Stimulated activated naive CD4-positive, alpha-beta T cell (primary cell): ENCODE measurements at places on chromosomes 11 and 22.

GRCh38 chr11:45771566-45772448 is 33.1 kb upstream of the SLC35C1 start:
- DNase-seq: peak; percentile 76

DNA sequence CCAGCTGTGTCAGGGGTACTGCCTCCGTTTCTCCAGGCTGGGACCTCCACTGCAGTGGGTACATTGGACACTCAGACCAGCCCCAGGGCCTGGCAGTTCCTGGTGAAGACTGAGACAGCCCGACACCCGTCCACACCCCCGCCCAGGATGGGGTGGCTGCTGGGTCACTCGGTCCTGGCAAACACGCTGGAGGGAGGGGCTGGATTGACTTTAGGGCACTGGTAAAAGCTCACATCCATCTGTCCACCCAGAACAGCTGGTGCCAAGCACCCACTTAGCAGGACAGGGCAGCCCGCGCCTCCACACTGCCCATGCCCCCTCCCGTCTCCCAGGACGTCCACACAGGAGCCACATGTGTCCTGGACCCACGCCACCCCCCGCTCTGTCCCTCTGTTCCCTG is 10.7 kb upstream of the TBX1 start:
- no peak for DNase-seq

- no peak for DNase-seq
Observed at GRCh38 chr11:85749287-85749834, 61.6 kb downstream of the SYTL2 start.

DNA sequence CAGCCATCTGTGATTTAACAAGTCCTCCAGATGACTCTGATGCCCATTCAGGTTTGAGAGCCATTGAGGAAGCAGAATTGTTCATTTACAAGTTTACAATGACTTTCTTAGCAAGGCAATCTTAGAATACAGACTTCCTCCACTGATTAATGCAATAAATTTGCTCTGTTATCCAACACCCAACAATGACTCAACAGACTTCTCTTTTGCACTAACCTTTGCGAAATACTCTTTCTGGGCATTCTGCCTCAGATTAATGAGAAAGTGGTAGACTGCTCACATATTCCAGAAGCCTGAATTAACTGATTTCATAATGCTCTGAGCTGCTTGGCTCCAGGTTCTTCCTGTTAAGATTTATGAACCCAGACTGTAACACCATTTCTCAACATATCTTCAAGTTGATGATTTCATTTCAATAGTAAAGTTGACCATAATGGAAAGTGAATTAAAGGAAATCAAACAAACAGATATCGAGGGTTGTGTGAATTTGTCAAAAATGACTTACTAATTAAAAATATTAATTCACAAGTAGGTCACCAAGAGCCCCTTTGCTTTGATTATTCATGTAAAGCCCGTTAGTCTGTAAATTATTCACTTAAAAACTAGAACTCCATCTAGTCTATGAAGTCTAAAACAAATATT is 70.5 kb upstream of the BLID start:
- no peak for DNase-seq

DNA sequence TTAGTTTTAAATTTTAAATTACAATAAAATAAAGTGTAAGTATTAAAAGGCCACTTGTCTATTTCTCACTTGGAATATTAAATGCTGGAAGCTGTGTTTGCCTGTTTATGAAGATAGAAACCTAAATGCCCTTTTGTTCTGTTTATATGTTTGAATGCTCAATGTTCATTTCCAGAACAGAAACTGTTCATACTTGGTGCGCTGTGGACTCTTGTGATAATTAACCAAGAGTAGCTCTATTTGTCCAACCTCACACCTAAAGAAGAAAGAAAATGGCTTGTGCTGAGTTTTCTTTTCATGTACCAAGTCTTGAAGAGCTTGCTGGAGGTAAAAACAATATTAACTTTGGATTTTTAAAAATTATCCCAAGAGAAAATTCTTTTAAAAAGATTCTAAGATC is 5.7 kb downstream of the C11orf54 start:
- no peak for DNase-seq

- no peak for DNase-seq
Observed at GRCh38 chr22:37501610-37502341, 15.6 kb upstream of the MFNG start.

- DNase-seq: no peak
Observed at GRCh38 chr11:123536690-123537437, 106.8 kb downstream of the GRAMD1B start.

GRCh38 chr22:20223421-20224255 is 44.5 kb downstream of the RTN4R start:
- no peak for DNase-seq

DNA sequence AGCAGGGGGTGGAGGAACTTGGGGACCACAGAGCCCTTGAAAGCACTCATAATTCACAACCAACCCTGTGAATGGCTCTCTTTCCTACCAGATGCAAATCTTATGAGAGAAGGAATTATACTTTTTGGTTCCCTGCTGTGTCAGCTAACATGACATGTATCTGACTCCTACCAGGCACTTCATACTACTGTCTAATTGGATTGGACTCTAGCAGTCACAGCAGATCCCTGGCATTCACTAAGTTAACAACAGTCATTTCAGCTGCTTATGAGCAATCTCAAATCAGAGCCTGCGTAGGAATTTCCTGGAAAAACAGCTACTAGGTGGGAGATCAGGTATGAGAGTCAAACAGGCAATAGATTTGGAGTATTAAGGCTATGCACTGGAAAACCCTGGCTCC is 11.1 kb upstream of the ENDOD1 start:
- DNase-seq: no peak

DNA sequence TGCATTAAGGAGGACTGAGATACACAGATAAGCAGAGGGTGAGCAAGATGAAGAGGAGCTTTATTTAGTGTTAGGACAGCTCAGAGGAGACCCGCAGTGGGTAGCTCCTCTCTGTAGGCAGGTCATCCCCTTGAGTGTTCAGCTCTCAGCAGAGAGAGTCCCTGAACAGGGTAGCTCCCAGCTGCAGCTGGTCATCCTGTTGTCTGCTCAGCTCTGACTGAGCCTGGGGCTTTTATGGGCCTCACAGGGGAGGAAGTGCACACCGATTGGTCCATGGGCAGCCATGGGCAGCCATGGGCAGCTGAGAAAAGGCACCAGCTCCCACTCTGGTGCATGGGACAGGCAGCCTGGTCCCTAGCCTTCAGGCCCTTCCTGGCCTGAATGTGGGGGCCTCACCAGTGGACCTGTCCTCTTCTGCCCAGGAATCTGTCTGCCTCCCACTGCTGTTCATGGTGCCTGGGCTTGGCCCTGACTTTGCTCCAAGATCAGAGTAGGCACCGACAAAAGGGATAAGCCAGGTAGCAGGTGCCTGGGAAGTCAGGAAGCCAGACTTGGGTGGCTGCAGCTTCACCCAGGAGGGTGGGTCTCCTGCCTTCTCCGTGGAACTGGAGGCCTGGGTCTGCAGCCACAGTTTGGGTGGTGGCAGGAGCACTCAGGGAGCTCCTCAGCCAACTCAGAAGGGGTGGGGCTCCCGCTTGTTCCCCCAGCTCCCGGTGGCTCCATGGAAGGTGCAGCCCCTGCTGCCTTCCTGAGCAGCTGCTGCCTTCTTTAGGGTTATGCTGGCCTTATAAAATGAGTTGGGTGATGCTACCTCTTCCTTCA is 54.7 kb downstream of the MYEOV start:
- no peak for DNase-seq

DNA sequence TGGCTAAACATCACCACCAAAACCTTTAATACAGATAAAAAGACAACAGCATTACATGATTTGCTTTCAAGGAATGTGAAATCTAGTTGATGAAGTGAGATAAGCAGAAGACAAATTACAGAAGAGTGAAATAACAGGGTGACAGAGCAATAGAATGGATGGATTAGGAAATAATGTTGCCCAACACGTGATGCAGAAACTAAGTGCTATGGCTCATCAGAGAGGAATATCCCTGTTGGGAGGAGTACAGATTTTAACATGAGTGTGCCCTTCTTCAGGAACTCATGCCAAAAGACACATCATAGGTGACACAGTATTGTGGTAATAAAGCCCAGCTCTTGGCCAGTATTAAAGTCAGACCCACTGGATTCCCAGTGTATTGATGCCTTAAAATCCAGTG is 176.6 kb upstream of the RAG2 start:
- DNase-seq: no peak

DNA sequence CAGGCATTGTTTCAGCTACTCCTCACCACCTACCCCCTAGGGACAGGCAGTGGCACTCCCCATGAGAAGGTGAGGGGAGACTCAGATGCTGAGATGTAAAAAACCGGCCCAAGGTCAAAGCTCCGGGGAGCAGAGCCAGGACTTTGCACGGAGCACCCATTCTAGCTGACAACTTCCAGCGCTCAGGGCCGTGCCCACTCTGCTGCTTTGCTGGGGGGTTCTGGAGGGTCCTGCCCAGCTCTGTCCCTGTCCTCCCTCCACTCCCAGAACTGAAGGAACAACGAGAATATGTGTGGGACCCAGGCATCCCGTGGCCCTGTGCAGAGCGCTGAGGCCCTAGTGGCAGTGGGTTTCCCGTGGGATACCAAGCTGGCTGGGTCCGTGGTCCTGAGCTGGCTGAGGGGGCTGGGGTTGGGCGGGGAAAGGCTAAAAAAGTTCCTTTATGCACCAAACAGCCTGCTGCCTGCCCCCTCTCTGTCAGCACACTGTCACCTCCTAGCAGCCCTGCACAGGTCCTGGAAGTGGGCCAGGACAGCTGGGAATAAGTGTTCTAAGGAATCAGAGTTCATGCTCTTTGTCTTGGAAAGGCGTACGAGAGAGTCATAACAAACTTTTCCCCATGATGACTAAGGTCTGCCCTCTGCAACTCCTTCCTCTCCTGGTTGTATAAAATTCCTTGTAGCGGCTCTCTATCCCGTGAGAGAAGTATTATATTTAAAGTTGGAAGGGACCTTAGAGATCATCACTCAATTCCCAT is 1.9 kb downstream of the MS4A10 start:
- no peak for DNase-seq

DNA sequence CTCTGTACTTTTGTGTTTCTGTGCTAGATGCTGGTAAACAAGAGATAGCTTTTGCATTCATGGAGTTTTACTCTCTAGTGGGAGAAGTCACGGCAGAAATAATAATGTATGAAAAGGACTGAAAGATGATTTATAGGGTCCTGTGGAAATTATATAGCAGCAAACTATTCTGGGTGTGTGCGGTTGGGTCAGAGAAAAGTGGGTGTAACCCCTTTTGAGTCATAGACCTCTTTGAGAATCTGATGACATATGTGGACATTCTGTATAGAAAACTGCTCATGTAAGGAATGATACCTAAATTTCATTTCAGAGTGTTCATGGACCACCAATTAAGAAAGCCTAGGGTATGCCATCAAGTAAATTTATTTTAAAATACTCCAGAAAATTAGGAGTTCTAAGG is 54.4 kb downstream of the TMEM135 start:
- no peak for DNase-seq

DNA sequence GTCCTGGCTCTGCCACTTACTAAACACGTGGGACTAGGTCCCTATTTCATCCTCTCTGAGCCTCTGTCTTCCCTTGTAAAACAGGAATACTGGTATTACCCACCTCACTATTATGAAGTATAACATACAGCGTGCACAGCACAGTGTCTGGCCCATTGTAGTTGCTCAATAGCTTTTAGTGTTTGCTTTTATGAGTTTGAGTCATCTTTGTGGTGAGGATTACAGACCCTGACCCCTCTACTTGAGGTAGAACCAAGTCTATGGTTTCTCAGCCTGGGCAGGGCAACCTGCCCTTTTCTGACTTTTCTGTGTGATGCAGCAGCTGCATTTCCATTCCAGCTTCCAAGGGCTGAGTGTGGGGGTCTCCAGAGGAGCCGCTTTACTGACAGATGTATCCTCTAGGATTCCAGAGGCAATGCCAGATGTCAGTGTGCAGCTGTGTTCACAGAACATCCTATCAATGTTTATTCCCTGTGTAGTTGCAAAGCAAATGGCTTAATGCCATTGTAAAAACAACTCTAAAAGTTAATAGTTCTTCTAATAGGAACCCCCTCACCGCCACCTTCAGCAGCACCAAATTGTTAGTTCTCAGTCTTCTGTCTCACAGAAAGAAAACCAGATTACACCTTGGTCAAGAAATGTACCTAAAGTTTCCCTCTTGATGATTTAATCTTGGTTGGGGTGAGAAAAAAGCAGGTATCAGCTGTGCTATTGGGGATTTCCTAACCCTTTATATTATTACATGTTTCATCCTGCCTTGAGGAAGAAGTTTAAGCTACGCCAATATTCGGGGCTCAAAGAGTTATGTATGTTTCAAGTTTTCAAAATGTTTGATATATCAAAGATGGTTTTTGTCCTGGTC is 16.8 kb downstream of the PRR5L start:
- no peak for DNase-seq

- no peak for DNase-seq
Observed at GRCh38 chr11:127136438-127136837, 135.9 kb upstream of the KIRREL3 start.

GRCh38 chr11:2379466-2380174 is 2.5 kb downstream of the CD81 start:
- no peak for DNase-seq

DNA sequence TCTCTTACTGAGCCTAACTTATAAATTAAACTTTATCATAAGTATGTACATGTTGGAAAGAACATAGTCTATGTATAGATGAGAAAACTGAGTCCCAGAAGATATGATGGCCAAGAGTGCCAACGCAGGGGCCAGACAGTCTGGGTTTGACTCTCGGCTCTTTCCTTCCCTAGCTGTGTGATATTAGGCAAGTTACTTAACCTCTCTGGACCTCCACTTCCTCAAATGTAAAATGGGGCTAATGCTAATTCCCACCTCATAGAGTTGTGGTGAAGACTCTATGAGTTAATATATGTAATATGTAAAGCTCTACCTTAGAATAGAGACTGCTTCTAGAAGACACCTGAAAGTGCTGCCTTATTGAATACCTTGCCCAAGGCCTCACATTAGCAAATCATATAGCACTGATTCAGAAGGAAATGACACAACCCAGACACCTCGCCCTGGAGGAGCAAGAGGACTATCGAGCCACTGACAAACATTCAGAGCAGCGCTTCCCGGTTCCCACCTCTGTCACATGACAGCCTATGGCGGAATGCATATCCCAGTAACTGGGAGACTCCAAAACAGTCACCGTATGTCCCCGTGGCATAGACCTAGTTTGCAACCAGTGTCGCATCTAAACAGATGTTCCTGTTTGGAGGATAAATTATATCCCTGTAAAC is 11.3 kb upstream of the CCDC86 start:
- DNase-seq: no peak
